ENCODE measurements at places on chromosomes 13 and 19.

DNA sequence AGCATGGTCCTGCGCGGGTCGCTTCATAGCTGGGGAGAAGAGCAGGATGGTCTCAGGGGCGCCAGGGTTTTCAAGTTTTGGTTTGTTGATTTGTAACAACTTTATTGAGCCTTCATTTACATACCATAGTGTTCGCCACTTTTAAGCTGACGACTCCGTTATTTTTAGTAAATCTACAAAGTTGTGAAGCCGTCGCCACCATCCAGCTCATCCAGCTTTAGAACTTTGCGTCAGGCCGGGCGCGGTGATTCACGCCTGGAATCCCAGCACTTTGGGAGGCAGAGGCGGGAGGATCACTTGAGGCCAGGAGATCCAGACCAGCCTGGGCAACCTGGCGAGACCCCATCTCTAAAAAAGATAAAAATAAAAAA is 404 bp downstream of the C19orf44 start:
- no peak for DNase-seq

- no peak for DNase-seq
Observed at GRCh38 chr13:39244561-39245230, 206.4 kb downstream of the NHLRC3 start.

DNA sequence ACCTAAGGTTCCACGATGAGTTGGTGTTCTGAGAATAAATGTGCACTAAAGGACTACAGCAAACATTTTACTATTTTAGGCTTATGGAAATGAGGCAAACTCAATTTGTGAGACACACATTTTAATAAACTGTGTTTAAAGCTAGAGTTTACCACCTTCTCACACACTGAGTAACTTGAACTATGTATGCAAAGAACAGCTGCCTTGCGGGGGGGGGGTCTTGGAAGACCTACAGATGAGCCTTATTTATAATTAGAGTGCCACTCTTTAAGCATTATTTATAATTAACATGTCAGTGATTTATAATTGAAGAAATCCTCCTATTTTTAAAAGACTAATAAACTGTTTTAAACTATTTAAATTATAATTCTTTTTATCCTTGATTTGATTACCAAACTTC is 300.4 kb downstream of the DLEU7 start:
- no peak for DNase-seq

GRCh38 chr13:105345131-105345530 is 1190.3 kb downstream of the EFNB2 start:
- DNase-seq, result no peak

DNA sequence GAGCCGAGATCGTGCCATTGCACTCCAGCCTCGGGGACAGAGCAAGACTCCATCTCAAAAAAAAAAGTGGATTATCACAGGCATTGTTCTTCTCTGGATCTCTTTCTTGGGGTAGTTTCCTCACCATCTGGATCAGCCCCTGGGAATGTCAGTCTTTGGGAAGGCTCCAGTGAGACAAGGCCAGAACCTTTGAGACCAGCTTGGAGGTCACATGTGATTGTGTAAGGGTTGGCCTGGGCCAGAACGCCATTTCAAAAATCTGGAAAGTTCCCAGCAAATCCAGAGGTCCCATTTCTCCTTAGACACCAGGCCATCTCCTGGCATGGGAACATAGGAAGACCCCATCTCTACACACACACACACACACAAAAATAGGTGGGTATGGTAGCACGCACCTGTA is 14.2 kb upstream of the ANGPTL8 start:
- DNase-seq, result no peak

GRCh38 chr13:70223911-70224310 is 115.7 kb upstream of the KLHL1 start:
- no peak for DNase-seq

GRCh38 chr13:97332742-97333141 is 101.2 kb upstream of the RAP2A start:
- no peak for DNase-seq

DNA sequence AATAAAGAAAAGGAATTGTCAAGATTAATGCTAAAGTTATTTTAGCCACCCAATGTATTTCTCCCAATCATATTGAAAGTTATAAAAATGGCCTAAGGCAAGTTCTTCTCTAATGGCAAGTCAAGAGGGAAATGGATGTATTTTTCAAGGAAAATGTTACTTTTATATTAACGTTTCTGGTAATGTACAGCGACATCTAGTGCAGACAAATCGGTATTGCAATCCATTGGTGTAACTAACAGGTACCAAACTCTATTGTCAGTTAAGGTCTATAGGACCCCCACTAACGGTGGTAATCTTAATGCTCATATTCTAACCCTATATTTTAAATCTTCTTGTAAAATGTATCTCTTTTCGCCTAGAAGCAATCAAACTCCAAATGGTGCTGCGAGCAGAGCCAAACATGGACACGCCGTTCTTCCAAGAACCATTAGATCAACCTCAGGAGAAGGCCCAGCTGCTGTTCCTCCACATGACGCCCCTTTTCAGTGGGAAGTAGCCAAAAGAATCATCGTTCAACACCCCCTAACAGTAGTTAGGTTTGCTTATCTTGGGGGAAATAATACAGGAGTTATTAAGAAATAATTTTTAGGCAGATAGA is 98.5 kb upstream of the PABPC3 start:
- DNase-seq, result no peak

- DNase-seq, result no peak
Observed at GRCh38 chr13:34959489-34959888, 17.4 kb downstream of the NBEA start.

- DNase-seq, result no peak
Observed at GRCh38 chr13:76939215-76939614, 9.1 kb upstream of the ACOD1 start.

DNA sequence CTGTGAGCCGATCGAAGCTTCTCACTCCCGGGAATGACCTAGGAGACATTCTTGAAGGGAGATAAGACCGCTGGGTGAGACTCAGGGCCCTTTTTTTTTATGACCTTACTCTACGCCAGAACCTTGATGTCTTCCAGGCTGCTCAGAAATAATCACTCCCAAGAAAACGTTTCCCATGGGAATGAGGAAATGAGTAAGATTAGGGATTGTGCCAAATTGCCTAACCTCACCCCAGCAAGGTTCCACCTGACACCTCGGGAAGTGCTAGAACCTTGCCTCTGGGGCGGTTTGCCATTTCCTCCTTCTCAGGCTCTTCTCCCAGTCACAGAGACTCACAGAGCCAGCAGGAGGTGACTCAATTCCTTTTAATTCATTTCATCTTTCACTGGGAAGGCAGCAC is 2.3 kb downstream of the SLC46A3 start:
- DNase-seq, result no peak

DNA sequence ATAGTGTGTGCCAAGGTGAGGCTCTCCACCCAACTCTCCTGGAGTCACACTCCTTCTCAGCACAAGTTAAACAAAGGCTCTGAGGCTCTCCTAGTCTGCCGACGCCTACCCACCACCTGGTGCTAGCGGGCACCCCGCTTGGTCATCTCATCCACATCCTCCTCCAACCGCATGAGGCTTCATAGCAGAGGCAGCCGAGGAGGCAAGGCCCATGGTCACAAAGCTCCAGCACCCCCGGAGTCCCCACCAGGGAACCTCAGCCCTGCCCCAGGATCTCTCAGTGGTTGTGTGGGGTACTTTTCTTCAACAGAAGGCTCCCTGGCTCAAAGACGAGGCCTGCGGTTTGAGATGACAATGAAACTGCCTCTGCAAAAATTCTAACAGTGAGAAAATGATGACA is 43.0 kb downstream of the STK24 start:
- no peak for DNase-seq

DNA sequence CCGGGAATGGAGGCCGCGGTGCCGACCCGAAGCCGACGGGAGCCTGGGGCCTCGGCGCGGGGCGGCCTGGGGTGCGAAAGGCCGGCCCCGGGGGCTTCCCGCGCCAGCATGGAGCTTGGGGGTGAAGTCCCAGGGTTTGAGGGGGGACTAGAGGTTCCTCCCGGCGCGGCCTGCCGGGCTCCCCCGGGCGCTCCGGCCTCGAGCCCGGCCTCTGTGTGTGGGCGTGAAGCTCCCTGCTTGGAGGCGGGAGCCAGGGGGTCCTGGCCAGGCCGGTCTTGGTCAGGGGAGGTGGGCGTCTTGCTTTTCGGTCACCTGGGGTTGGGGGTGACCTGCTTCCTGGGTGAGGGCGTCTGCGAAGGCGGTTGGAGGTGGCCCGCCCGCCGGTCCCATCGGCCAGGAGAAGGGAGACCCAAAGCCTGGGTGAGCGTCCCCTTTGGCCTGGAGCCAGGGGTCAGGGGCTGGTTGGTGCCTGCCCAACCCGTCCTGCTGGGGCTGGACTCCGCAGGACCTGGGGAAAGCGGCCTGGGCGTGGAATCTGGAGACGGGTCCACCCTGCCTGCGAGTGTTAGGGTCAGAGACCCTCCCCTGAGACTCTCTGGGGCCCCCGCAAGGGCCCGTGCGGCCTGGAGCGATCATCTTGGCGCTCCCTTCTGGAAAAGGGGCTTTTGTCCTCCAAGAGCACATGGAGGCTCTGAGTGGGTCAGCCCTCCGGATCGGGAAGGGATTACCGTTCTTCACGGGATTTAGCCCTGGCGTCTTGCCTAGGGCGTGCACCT is 535 bp downstream of the BSG start:
- DNase-seq, result no peak

DNA sequence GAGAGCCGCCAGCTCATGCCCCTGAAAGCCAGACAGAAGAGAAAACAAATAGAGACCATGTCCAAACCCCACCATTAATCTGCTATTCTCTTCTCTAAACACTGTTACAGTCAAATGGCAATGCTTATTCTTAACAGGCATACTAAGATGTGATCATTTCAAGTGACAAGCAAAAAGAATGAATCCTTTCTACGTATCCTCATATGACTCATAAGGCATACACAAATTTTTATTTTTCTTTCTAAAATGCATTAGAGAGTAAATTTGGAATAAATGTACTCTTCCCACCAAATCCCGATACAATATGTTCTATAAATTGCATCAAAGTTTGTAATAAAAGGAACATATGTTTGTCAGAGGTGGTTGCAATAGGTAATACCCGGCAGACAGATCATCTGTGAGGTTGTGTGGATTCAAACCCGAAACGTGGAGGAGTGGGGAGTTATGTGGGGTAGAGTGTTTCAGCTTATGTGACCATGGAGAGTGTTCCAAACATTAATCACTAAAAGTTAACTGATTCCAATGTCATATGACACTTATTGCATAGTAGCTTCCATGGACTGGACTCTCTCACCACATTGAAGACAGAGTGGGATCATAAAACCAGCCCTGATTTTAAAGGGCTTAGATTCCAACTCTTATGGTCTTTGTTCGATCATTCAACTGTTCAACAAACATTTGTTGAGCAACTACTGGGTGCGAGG is 213.1 kb downstream of the DCLK1 start:
- DNase-seq, result no peak

GRCh38 chr13:60583196-60583888 is 186.3 kb downstream of the TDRD3 start:
- no peak for DNase-seq

DNA sequence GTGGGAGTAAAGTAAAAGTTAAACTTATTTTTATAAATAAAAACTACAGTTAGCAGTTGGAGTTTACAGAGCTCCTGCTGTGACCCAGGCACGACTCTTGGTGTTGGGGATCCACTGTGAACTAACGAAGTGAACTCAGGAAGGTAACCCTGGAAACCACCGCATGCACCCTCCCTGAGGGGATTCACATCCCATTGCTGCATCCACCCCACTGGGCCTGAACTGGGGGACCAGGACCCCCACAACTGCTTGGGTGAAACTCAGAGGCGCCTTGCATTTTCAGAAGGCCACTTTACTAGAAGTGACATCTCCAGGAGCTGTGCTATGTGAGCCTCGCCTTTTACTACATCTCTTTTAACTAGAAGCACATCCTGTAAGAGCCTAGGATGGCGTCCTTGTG is 166.4 kb downstream of the TEX29 start:
- DNase-seq, result no peak

GRCh38 chr19:31338069-31338776 is 11.0 kb downstream of the TSHZ3 start:
- no peak for DNase-seq

DNA sequence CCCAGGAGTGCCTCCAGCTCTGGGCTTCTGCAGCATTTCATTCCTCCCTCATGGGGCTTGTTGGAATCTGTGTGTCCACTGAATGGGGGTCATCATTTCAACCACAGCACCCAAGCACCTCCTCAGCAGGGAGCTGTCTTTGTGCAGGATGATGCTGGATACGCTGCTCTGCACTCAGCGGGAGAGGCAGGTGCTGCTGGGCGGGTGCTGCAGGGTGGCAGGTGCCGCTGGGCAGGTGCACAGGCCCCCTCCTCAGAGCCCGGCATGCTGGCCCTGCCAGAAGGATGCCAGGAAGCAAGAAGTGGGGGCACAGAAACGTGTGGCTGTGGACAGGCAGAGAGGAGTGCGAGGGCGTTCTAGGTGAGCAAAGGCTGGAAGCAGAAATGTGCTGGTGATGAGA is 121.8 kb upstream of the VSTM2B start:
- no peak for DNase-seq

DNA sequence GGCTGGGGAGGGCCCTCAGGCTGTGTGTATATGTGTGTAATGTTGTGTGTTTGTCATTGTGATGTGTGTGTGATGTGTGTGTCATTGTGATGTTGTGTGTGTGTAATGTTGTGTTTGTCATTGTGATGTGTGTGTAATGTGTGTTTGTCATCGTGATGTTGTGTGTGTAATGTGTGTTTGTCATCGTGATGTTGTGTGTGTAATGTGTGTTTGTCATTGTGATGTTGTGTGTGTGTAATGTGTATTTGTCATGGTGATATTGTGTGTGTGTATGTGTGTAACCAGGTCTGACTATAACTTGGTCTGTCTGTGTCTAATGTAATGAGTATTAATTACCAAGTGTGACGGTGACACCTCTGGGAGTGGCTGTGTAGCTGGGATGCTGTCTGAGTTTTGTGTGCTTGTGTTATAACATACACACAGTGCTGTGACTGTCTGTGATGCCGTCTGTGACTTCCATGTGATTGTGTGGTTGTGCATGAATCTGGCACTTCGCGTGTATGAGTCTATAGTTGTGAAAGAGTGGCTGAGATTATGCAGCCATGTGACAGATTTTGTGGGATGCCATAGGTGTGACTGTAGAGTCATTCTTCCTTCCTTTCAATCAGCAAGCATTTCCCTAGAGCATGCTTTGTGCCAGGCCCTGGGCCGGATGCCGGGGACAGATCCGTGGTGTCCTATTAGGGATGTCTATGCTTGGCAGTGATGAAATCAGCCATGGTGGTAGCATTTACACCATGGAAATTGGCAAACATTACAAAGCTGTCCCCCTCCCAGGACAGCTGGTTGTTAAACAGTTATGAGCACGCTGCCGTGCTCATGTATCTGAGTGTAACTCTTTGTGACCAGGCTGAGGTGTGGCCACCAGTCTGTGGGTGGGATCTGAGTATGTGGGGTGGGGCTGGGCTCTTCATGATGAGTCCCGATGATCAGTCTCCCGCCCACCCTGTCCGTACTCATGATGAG is 6.4 kb downstream of the TNFSF14 start:
- no peak for DNase-seq

Data from activated T-helper 1 cell treated with anti-CD3 and anti-CD28 coated beads, Interleukin-2, amount 50 U/mL, for 16 hours (primary cell).